Lung microvascular endothelial cell (primary cell): ENCODE measurements at places on chromosomes 11 and 22.

DNA sequence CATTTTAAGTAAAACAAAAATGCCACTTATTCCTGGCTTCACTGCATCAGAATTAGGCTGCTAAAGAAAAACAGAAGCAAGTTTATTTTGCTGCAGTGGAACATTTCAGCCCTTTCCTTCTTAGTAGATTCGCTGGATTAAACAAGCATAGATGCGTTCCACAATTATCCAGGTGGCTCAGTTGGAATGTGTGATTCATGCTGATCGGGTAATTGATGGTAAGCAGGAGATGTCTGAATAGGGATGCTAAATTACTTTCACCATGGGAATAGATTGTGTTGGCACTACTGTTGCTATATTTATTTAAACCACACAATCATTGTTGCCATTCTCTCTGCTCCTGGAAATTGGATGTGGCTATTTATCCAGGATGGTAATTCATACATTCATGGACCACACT, 440.1 kb upstream of the DDI1 start:
- no peak for DNase-seq

DNA sequence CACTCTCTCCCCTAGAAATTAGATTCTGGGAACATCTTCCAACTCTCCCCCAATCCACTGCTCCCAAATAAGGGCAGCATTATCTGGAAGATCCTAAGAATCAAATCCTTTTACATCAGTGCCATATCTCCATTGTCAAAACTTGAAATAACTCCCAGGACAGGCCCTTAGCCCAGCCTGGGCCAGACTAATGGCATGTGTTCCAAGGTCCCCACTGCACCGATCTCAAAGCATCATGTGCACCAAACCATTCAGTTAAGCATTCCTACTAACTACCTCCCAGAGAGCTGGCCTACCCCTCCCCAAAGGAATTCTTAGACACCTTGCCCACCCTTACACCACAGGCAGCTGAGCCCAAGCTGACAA, 44.2 kb upstream of the POU2AF1 start:
- DNase-seq = no peak

- no peak for DNase-seq
These were observed 35.3 kb upstream of the CLMP start for GRCh38 chr11:123230346-123230745.

DNA sequence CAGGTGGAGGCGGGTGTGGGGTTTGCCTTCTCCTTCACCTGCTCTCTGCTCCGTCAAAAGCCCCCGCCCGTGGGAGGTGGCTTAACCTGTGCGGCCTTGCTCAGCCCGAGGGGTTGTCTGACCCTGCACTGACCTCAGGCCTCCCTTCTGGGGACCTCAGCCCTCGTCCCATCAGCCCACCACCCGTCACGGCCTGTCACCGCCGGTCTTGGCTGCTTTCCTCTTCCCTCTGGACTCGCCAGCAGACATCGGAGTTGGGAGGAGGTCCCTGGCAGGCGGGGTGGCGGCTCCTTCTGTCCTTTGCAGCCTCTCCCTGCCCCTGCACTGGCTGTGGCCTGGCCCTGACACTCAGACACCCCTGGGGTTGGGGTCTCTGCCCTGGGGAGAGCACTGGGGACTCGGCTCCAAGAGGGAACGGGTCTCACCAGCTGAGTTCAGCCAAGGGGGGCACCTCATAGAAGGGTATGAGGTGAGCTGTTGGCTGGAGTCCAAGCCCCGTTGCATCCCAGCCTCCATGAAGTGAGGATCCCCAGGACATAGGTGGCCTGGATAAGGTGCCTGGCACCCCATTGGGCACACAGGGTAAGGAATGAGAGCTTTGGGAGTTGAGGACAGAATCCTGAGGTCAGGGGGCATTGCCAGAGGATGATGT, 999.6 kb downstream of the BRD1 start:
- no peak for DNase-seq

GRCh38 chr11:89529626-89530380, 38.6 kb upstream of the NOX4 start:
- no peak for DNase-seq

DNA sequence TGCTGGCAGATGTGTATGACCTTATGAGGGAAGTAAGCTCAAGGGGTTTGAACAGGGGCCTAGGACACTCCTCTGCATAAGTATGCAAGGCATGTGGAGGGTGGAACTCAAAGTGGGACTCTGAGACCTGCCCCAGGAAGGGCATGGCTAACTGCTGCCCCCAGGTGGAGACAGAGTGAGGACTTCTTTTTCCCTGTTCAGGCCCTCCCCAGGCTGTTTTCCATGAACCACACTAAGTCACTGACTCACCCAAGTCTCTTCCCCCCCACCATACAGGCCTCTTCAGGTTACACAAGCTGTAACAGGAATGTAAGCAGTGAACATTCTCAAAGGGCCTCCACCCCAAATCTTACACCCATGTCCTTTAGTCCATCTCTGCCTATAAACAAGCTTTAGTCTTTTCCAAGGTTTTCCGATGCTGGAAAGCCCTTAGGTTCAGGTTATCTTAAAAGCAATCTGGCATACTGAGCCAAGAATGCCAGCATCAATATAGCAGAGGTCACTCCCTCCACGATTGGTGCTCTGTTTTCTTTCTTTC, 13.1 kb downstream of the EEF1G start:
- peak; percentile 96 for DNase-seq

DNA sequence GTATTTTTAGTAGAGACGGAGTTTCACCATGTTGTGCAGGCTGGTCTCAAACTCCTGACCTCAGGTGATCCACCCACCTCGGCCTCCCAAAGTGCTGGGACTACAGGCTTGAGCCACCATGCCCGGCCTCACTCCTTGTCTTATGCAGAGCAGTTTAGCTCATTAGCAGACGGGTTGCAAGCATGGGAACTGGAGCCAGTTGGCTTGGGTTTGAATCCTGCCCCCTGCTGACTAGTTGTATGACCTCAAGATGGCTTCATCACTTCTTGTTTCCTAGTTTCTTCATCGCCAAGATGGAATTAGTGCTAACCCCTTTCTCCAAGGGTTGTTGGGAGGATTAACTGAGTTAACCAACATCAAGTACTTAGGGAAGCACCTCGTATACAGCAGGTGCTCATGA, 23.4 kb upstream of the RASD2 start:
- no peak for DNase-seq

GRCh38 chr11:73117071-73117470, 25.0 kb downstream of the FCHSD2 start:
- no peak for DNase-seq

DNA sequence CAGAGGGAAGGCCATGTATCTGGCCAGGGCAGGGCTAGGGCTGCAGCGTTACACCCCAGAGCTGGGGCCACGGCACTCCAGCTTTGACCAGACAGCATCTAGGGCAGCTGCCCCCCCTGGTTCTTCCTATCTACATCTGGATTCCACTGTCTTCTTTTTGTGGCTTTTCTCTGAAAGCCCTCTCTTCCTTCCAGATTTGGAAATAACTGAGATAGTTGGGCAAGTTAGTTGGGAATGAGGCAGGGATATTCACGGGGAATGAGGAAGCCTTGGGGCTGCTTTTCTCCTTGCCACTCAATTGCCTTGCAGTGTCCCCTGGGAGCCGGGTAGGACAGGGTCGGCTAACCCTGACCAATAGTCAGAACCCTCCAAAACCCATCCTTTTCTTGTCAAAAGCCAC, 26.8 kb downstream of the CLMP start:
- DNase-seq = no peak

DNA sequence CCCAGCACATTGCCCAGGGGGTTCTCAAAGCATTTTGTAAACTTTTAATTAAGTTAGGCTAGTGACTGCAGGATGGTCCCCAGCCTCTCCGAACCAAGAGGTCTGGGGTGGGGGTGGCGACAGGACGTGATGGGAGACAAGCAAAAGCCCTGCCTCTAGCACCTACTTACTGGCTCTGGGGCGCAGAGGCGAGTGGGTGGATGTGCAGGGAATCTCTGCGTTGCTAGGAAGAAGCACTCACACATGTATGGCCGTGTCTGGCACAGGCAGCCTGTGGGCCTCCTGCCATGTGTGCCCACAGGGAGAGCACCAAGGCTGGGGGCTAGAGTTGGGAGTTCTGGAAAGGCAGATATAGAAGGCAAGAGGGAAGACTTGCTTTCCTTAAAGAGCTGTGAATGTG, 6.3 kb downstream of the OPCML start:
- DNase-seq = no peak

DNA sequence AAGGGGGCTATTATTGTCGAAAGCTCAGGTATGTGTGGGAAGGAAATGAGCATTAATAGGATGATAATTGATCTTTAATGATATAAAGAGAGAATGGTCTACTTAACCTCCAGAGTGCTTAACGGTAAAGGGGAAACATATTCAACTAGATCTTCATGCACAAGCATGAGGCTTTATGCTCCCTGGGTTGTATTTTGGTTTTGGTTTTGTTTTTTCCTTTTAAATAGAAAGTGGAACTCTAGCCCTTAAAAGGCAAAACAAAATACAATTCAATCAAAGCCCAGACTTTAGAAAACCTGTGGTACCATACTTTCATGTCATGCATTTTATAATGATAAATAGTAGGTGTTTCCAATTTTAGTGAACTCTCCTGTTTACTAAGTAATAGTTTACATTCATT, 622.7 kb downstream of the METTL15 start:
- no peak for DNase-seq

GRCh38 chr11:7514099-7514591, 346 bp downstream of the PPFIBP2 start:
- DNase-seq = peak; percentile 3

DNA sequence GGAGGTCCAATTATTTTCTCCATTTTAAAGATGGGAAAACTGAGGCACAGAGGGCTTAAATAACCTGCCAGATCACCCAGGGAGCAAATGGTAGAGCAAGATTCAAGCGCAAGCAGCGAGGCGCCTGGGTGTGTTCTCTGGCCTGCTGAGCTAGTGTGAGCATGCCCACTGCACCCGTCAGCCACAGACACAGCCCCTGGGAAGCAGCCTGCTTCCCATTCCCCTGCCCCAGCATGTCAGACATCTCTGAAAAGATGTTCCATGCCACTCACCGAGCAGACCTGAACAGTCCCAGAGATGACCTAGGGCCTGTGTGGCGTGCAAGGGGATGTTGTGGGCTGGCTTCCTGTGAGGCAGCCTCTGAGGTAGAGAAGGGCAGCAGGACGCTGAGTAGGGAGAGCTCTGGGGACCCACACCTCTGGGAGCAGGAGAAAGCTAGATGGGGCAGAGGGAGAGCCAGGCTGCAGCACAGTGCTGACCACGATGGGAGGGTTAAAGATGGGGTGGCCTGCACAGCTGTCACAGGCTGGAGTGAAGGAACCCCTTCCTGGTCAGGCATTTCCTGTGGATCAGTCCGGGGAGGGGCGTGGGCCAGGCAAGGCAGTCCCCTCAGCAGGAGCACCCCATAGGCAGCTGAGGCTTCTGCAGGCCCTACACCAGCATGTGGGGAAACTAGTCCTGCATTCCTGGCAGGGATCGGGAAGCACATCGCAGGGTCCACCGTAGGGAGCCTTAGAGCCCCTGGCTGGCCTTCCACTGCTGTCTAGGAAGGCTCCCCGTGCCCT, 101.4 kb downstream of the GALNT18 start:
- DNase-seq = no peak

- peak; percentile 84 for DNase-seq
These were observed 141.0 kb downstream of the ARHGAP42 start for GRCh38 chr11:100827934-100828661.

GRCh38 chr22:30824711-30825110, 130.0 kb downstream of the OSBP2 start:
- DNase-seq = no peak

GRCh38 chr11:36060926-36061325, 117.1 kb downstream of the LDLRAD3 start:
- no peak for DNase-seq

DNA sequence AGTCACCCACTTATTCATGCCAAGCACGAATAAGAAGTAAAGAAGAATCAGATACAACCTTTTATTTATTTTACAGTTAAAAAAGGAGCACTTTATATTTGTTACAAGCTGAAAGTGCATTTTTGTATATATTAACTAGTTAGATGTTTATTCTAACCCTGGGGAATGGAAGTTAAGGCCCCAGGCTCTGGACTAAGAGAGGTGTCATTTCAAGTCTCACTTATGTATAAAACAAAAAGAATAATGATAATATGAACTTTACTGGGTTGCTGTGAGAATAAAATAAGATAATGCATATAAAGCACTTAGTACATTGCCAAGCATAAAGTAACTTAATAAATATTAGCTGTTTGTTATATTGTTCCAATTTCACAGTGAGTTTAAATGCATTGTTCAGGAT, 12.1 kb upstream of the FAT3 start:
- no peak for DNase-seq

- DNase-seq = no peak
These were observed 1.7 kb upstream of the UCP3 start for GRCh38 chr11:74010306-74011300.

- no peak for DNase-seq
These were observed 6.7 kb downstream of the LRFN4 start for GRCh38 chr11:66863428-66864125.

DNA sequence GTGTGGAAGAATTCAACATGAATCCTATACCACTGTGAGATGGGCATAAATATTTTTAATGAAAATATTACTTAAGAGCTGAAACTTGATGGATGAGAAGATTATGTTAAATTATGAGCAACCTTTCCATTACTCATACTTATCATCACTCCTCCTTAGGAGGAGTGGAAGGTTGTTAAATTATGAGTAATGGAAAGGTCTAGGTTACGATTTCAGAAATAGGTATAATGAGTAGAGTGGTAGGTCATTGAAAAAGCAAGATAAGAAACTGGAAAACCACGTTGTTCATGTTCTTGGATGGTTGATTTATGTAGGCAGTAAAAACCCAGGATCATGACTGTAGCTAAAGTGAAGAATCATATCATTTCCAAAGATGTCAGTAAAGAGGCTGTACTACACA, 973.2 kb upstream of the RAG2 start:
- no peak for DNase-seq

GRCh38 chr11:129637473-129637872, 178.2 kb upstream of the TMEM45B start:
- peak; percentile 52 for DNase-seq

DNA sequence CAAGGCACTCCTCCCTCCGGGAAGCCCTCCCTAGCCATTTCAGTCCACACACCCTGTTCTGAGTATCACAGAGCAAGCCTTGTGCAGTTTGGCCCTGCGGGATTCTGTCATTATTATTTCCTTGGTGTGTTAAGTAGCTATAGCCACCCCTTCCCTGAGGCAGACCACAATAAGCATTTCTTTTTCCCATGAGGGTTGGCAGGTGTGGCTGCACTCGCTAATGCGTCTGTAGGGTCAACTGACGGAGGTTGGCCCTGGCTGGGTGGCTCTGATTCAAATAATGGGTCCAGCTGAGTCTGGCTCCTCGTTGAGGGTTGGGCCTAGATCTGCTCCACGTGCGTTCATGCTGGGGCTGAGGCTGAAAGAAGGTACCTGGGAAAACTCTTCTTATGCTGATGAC, 5.1 kb downstream of the F2 start:
- DNase-seq = no peak

- DNase-seq = no peak
These were observed 182.4 kb upstream of the LARGE1 start for GRCh38 chr22:34102633-34103032.
